ENCODE measurements at places on chromosomes 5 and 9.

DNA sequence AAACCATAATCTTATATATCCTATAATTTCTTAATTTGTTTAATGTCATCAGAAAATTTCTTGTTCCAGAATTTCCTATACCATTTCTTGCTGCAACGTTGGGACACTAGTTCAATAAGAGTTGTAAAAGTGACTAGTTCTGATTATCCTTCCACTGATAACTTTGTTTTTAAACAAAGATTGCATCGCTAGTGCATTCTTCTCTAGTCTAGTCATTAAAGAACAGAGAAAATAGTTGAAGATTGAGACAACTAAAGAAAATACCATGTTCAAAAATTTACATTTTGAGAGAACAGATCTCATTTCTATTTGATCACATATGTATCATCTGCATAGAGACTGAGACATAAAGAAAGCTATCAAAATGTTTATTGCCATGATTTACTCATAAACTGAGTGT, 1888.2 kb downstream of the EFNA5 start:
- DNase-seq: no peak

DNA sequence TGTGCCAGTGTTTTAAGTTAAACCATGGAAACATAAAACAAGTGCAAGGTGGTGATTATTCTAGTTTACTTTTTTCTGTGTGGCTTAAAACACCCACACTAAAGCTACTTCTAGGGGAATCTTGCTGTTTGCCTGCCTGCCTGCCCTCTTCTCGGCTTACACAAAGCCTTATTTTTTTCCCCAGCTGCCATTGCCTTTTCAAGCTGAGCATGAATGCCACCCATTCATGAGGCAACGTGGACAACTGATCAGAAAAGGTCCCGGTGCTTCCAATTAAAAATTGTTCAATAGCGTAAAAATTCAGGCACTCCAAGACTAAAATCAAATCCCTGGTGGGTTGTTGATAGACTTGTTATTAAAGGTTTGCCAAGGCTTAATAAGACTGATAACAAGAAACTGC, 401.4 kb downstream of the TMEM161B start:
- DNase-seq: no peak

- DNase-seq: no peak
These were observed 395.7 kb upstream of the SLC24A2 start for GRCh38 chr9:20184541-20184940.

GRCh38 chr5:58469896-58470295, 10.0 kb upstream of the PLK2 start:
- DNase-seq: no peak

DNA sequence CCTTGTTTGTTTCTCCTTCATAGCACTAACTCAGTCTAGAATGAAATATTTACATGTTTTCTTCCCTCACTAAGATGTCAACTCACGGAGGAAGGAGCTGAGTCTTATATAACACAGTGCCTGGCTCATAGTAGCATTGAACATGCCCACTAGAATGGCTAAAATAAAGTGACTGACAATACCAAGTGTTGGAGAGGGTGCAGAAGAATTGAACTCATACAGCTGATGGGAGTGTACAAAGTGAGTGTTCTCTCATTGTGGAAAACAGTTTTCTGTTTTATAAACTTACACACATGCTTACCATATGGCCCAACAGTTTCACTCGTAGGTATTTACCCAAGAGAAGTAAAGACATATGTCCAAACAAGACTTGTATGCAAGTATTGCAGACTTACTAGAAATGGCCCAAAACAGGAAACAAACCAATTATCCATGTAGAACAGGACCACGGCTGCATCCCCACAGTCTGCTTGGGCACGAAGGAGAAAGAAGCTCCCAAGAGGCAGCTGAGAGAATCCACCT, 87.5 kb downstream of the PPARGC1B start:
- no peak for DNase-seq

- DNase-seq: no peak
These were observed 28.1 kb downstream of the PIK3R1 start for GRCh38 chr5:68243681-68244080.

- DNase-seq: no peak
These were observed 183.0 kb downstream of the GLIS3 start for GRCh38 chr9:4116723-4117460.

DNA sequence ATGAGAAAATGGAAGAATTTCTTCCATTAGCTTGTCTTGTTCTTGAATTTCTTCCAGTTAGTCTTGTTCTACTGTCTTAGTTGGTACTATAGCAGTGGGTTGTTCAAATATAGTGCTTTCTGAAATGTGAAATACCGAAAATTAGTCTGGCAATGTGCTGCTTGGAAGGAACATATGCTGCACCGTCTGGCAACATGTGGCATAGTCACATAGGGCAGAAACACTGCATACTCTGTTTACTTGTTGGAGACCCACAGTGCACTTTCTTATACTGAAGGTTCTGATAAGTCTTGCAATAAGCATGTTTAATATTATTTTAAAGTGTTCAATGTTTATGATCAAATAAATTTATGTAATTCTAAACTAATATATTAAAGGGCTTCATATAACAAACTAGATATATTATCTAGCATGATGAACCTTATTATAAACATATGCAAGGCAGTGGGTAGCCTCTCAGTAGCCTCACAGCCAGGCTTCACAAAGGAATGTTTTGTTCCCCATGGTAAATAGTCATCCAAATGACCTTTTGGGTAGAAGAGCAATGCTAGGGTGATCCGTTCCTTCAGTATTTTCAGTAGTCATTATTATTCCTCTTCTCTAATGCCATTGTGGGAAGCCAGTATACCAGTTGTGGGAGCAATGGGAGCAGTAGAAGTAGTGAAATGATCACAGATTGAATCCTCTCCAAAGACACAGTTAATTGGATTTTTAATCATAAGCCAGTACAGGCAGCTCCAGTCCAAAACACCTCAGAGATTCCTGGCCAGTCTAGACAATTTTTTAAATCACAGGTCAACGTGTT, 1106.7 kb downstream of the DTWD2 start:
- no peak for DNase-seq

DNA sequence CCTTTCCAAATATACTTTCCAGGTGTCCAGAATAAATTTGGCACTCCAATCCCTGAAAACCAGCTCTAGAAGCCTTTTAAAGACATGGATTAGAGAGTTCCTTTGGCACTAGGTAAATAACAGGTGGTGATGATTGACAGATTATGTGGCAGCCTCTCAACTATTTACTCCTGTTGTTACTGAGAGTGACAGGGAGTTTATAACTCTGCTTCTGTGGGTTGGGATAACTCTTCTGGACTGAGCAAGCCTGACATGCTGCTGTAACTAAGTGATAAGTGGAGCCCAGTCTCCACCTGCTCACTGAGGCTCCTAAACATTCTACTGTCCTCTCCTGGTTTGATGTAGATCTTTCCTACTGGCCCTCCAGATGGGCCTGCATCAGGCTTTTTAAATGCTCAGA, 693.2 kb upstream of the FTMT start:
- DNase-seq: no peak

DNA sequence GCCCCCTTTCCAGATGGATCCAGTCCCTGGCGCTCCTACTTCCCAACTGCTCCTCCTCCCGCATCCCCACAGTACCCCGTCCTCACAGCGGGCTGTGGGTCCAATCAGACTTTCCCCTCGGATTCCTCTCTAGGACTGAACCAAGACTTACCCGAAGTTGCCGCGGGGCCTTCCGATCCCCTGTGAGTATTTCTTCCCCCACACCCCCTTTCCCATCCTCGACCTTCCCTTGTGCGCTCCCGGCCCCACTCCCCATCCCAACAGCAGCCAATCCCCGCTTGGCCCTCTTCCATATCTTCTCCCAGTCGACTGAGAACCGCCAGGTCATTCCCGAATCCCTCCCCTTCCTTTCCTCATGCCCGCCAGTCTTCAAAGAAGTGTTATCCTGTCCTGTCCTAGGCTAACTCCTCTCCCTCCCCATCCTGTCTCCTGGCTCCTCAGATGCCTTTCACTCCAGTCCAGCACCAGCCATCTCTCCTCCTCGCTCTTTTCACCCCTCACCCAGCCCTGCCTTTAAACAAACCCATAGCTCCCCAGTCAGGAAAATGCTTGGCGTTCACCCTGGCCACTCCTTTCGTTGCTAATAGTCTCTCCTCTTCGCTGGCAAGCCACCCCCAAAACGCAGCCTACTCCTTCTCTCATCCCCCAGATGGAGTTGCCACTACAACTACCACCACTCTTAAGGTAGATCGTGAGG, 646 bp downstream of the SWI5 start:
- no peak for DNase-seq

- no peak for DNase-seq
These were observed 16.7 kb downstream of the CTNNAL1 start for GRCh38 chr9:108996643-108997042.

DNA sequence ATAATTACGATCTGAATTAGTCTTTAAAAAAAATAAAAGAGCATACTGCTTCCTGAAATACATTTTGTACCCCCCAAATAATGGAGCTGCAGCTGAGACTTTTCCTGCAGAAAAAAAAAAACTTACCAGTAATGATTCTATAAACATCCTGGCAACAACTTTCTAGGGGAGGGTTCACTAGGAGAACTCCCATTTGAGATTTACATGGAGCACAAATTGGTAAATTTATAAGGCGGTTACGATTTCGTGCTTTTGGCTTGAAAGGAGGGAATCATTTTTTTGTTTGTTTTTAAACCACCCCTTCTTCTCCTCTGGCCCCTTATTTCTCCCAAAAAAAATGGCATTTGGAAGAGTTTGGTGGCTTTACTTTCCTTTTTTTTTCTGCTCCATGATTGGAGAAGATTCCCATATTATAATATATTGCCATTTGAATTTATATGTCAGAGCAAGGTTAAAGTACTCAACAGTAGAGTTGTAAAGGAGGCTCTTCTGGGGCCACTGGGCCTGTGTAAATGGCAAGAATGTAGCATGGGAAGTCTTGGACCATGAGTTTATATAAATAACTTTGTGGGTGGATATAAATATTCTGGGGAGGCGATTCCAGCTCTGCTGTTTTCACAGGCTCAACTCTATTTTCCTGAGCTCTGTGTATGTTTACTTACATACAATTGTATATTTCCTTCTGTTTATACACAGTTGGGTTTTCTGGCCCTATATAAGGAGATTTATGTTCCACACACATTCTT, 159.9 kb downstream of the CSNK1G3 start:
- DNase-seq: no peak

DNA sequence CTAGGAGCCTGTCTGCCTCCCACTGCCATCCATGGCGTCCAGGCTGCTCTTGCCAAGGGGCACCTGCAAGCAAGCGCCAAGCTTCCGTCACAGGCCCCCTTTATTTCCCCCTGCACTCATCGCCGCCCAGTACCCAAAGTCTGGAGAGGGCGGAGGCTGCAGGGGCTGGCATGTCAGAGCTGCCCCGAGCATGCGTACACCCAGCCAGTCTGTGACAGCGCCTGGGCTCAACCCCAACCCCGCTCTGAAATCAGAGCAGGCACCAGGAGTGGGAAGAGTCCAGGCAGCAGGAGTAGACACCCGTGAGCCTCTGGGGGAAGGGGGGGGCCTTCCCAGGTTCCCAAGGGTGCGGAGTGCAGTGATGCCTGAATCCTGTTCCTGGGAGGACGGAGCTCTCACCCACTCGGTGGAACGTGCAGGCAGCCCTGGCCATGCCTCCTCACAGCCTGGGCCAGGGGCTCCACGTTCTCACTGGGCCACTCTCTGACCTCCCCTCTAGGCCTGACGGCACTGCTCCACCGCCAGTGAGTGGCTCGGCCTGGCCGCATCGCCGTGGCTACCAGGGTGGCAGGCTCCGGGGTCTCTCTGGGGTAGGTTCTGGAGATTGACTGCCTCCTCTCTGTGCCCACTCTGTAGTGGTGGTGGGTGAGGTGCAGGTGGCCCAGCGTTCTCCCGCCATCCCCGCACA, 469.0 kb downstream of the CDH9 start:
- no peak for DNase-seq

DNA sequence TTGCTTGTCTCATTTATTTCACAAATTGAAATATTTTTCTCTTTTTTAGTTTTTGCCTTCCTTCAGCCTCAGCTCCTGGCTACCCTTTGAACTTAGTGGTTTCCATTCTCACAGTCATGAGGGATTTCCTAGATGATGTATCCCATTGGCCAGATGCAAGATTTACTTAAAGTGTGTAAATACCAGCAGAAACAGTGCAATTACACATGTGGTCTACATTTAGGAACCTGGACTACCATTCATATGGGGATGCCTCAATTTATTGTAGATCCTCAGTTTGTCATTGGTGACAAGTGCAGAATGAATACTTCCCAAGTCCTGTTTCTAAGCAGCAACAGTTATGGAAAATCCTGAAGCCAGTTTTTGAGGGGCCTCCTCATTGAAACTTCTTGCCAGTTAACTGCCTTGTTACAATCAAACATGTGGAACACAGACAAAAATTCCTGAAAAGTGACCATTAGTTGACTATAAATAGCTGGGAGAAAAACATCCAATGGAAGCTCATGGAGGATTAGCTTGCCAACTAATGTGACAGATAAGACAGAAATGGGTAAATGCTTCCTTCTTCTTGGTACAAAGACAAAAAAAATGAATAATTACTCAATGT, 113.6 kb upstream of the FER start:
- DNase-seq: no peak

All from stimulated activated CD4-positive, alpha-beta T cell treated with anti-CD3 and anti-CD28 coated beads, Interleukin-12 subunit alpha, Interleukin-12 subunit beta, amount 100 ng/mL, for 24 hours (primary cell).